ENCODE measurements at places on chromosomes 13 and 19. TPM values are rescaled to one million over a fixed set of nuclear protein-coding genes. Genes with fewer than 3 reads are reported as not detected.

The ZNF699 gene
- total RNA-seq = 20.9 TPM

The CEACAM18 gene
- not detected for total RNA-seq

GRCh38 chr13:38849315-38849714, 141.3 kb downstream of the STOML3 start:
- H3K4me3 ChIP-seq = no peak overlapping the region
- no peaks in the 10 kb centered on the region for H3K36me3 ChIP-seq
- no peaks in the 10 kb centered on the region for H3K27me3 ChIP-seq
- H3K27ac ChIP-seq = no peak overlapping the region

- H3K4me1 ChIP-seq = peaks cover 5% of the 10 kb centered on the region
- H3K36me3 ChIP-seq = no peaks in the 10 kb centered on the region
- no peak overlapping the region for H3K4me3 ChIP-seq
Observed at GRCh38 chr19:50314724-50315708, 14.2 kb downstream of the KCNC3 start.

DNA sequence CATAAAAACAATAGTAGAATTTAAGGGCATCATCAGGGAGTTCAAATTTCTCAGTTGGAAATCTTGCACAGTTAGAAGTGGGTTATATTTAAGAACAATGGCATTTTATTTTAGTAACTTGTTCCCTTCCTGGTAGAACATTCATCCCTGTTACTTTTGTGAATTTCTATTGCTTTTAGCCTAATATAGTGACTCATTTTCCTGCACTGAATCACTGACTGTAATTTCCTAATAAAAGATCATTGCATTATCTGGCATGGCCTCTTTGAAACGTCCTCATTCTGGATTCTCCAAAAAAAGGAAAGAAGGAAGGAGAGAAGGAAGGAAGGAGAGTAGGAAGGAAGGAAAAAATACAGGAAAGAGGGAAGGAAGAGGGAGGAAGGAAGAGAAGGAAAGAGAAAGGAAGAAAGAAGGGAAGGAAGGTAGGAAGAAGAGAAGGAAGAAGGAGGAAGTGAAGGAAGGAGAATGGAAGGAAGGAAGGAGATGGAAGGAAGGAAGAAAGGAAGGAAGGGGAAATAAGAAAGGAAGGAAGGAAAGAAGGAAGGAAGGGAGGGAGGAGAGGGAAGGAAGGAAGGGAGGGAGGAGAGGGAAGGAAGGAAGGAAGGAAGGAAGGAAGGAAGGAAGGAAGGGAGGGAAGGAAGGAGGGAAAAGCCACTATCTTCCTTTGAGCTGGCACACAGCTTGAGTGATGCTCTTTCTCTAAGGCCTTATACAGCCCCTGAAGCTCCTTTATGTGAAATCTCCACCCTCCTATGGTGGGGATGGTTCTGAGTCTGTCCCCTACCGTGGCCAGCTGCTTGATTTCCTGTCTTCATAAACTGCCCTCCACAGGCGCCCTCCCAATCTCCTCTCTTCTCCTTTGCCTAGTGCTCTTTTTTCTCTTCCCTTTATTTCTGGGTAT, 29.8 kb upstream of the TM9SF2 start:
- no peaks in the 10 kb centered on the region for H3K36me3 ChIP-seq
- no peaks in the 10 kb centered on the region for H3K27me3 ChIP-seq
- no peak overlapping the region for H3K4me3 ChIP-seq
- H3K27ac ChIP-seq = no peak overlapping the region
- no peak for DNase-seq
- no peaks in the 10 kb centered on the region for H3K4me1 ChIP-seq

- peaks cover 43% of the 10 kb centered on the region for H3K36me3 ChIP-seq
- no peak for DNase-seq
- no peaks in the 10 kb centered on the region for H3K4me1 ChIP-seq
- H3K27me3 ChIP-seq = no peaks in the 10 kb centered on the region
- no peak overlapping the region for H3K4me3 ChIP-seq
- no peak overlapping the region for H3K27ac ChIP-seq
Observed at GRCh38 chr19:4689403-4689802, 19.3 kb upstream of the MYDGF start.

DNA sequence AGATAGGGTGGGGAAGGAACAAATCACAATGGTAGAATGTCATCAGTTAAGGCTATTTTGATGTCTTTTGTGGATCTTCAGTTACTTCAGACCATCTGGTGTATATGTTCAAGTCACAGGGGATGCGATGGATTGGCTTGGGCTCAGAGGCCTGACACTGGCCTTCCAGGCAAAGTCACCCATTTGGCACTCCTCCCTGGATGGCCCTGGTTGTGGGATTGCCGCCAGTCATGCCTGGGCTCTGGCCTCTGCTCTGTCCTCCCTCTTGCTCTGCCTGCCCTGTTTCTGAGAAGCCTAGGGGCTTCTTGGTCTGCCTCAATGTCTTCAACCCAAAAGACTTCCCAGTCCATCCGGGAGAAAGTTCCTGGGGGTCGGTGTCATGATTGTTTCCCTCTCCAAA, 50.2 kb downstream of the ZNF146 start:
- no peaks in the 10 kb centered on the region for H3K36me3 ChIP-seq
- H3K4me3 ChIP-seq = no peak overlapping the region
- no peaks in the 10 kb centered on the region for H3K27me3 ChIP-seq
- no peaks in the 10 kb centered on the region for H3K4me1 ChIP-seq

- no peak for DNase-seq
- H3K36me3 ChIP-seq = no peaks in the 10 kb centered on the region
- no peak overlapping the region for H3K27ac ChIP-seq
- H3K4me3 ChIP-seq = no peak overlapping the region
- H3K4me1 ChIP-seq = no peaks in the 10 kb centered on the region
Observed at GRCh38 chr13:110017379-110017778, 231.0 kb upstream of the IRS2 start.

GRCh38 chr13:75798353-75799255, 162.5 kb downstream of the LMO7 start:
- H3K36me3 ChIP-seq = no peaks in the 10 kb centered on the region
- no peak for DNase-seq
- H3K27ac ChIP-seq = no peak overlapping the region

DNA sequence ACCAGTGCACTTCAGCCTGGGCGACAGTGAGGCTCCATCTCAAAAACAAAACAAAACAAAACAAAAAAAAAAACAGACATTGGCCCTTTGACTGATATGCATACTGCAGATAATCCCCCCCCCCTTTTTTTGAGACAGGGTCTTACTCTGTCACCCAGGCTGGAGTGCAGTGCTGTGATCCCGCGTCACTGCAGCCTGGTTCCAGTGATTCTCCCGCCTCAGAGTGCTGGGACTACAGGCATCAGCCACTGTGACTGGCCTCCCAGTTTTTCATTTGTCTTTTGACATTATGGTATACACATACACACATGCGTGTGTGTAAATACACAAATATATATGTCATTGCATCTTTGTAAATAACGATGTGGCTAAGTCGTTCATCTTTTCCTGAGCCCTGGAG, 61.8 kb downstream of the ATP11A start:
- H3K27me3 ChIP-seq = no peaks in the 10 kb centered on the region
- DNase-seq = no peak
- H3K27ac ChIP-seq = no peak overlapping the region

DNA sequence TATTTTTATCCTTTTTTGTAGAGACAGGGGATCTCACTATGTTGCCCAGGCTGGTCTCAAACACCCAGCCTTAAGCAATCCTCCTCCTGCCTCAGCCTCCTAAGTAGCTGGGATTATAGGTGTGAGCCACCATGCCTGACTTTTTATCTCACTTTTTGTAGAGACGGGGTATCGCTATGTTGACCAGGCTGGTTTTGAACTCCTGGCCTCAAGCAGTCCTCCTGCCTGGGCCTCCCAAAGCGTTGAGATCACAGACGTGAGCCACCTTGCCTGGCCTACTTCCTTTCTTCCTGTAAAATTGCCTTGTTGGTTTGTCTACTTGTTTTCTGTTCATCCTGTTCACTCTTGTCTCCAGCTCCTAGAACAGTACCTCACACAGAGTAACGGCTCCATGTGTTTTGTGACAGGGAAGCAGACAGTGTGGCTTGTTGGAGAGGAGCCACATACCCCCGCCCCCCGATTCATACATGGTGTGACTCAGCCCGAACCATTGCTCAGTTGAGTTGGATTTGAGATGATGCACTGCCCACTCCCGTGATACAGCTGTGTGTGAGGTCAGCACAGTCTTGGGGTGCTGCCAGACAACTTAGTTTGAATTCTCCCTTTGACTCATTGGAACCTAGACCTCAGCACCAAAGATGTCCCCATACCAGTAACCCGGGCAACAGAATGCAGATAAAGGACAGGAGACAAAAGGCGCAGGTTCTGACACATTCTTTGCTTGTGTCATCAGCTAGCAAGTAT, 34.2 kb downstream of the GPR42 start:
- no peaks in the 10 kb centered on the region for H3K4me1 ChIP-seq
- H3K27me3 ChIP-seq = no peaks in the 10 kb centered on the region
- no peak overlapping the region for H3K4me3 ChIP-seq
- no peaks in the 10 kb centered on the region for H3K36me3 ChIP-seq
- DNase-seq = no peak
- no peak overlapping the region for H3K27ac ChIP-seq

DNA sequence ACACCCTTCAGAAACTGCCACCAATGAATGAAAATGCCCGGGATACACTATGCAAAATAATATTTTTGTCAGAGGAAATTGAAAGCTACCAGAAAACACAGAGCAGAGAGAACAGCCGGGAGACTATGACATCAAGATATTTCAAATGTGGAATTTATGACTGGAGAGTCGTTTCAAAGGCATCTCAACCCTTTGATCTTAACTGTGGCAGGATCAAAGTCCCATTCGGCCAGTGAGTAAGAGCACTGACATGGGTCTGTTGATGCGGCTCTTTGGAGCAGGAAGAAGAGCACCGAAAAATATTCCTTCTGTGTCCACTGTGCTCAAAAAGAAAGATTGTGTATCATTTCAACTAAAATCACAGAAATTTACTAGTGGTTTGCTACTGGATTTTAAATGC, 201.9 kb downstream of the RFC3 start:
- DNase-seq = no peak
- no peaks in the 10 kb centered on the region for H3K36me3 ChIP-seq
- H3K4me3 ChIP-seq = no peak overlapping the region
- H3K27ac ChIP-seq = no peak overlapping the region
- no peaks in the 10 kb centered on the region for H3K27me3 ChIP-seq

DNA sequence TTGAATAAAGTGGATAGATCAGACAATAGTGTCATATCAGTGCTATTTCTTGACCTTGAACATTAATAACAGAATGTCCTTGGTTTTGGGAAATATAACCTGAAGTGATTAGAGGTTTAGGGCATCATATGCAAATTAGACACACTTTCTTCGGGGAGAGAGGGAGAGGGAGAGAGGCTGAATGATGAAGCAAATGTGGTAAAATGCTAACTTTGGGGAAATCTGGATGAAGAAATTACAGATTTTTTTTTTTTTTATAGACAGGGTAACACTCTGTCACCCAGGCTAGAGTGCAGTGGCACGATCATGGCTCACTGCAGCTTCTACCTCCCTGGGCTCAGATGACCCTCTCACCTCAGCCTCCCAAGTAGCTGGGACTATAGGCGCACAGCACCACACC, 3.9 kb upstream of the NCR1 start:
- no peaks in the 10 kb centered on the region for H3K4me1 ChIP-seq
- H3K27me3 ChIP-seq = no peaks in the 10 kb centered on the region
- no peak for DNase-seq

Measured in CD4-positive, alpha-beta memory T cell (primary cell).